ENCODE measurements at places on chromosomes 6 and 20.

GRCh38 chr20:48635791-48636267 is 192.0 kb downstream of the PREX1 start:
- DNase-seq = peak; percentile 37

GRCh38 chr6:122799916-122800686 is 11.0 kb downstream of the SMPDL3A start:
- no peak for DNase-seq

DNA sequence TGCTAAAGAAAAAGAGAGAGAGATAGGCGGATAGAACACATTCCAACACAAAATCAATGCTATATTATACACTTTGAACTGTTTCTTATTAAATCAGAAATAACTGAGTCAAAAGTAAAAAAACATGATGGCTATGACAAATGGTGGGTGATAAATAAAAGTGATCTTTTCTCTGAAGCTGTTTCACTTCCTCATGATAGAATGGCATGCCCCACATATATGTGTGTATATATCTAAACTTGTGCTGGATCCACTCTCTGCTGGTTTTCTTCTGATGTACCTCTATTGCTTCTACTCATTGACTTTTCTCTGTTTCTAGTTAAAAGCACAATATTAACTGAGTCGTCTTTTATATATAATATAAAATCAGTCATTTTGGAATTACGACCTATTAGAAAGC is 429.9 kb downstream of the PKHD1 start:
- DNase-seq = no peak

GRCh38 chr20:54255157-54255556 is 47.3 kb downstream of the PFDN4 start:
- no peak for DNase-seq

GRCh38 chr20:22373164-22373895 is 211.0 kb downstream of the FOXA2 start:
- no peak for DNase-seq

GRCh38 chr20:12394786-12395185 is 477.1 kb downstream of the BTBD3 start:
- no peak for DNase-seq

All from stimulated activated CD8-positive, alpha-beta memory T cell treated with anti-CD3 and anti-CD28 coated beads, Interleukin-2, amount 100 ng/mL, for 1 hour (primary cell).